ENCODE measurements at places on chromosomes 16 and 17. TPM values are rescaled to one million over a fixed set of nuclear protein-coding genes. Genes with fewer than 3 reads are reported as not detected.
A peak's percentile ranks its signal among the peaks of the same experiment; 100 is the strongest.

DNA sequence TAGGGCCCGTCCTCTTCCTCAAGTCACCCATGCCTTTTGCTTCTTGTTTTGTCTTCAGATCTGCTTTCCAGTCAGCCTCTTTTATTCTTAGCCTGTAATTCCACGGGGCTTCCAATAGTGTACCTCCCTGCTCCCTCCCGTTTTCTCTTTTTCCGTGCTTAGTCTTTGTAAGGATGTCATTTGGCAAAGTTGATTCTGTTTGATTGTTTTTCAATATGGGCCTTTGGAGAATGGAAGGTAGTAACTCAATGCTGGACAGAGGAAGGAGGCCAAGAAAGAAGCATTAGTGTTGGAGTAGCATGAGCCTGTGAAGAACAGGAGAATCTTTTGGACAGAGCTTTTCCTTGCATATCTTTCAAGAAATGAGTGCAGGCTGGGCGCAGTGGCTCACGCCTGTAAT lies 6.5 kb downstream of the WWP2 start:
- no peak for DNase-seq

GRCh38 chr17:8031261-8031661 lies 7.6 kb upstream of the ALOX15B start:
- DNase-seq = no peak

GRCh38 chr17:28199115-28199514 lies 119.9 kb upstream of the TMEM97 start:
- no peak for DNase-seq

DNA sequence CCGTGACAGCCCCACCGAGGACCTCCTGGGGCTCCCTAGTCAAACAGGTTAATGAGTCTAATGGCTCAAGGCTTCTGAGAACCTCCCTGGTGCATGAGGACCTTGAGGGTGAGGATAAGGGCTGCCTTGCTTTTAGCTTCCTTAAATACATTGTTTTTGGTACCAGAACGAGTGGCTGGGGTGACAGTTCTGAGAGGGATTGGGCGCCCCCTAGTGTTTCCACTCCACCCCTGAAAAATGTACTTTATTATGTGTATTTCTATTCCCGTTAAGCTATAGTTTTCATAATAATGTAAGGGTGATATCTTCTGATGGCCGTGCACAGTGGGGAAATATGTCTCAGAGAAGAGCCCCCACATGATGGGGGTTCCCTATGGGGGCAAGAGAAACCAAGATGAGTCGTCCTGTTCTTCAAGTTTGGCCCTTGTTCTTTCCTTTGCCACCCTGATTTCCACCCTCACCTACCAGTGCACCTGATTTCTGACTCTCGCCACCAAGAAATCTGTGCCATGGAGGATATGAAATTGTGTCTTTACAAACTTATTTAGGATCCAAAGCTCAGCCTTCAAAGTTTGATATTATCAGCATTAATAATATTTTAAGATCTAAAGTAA lies 14.5 kb upstream of the VWA3A start:
- DNase-seq = peak; percentile 74

DNA sequence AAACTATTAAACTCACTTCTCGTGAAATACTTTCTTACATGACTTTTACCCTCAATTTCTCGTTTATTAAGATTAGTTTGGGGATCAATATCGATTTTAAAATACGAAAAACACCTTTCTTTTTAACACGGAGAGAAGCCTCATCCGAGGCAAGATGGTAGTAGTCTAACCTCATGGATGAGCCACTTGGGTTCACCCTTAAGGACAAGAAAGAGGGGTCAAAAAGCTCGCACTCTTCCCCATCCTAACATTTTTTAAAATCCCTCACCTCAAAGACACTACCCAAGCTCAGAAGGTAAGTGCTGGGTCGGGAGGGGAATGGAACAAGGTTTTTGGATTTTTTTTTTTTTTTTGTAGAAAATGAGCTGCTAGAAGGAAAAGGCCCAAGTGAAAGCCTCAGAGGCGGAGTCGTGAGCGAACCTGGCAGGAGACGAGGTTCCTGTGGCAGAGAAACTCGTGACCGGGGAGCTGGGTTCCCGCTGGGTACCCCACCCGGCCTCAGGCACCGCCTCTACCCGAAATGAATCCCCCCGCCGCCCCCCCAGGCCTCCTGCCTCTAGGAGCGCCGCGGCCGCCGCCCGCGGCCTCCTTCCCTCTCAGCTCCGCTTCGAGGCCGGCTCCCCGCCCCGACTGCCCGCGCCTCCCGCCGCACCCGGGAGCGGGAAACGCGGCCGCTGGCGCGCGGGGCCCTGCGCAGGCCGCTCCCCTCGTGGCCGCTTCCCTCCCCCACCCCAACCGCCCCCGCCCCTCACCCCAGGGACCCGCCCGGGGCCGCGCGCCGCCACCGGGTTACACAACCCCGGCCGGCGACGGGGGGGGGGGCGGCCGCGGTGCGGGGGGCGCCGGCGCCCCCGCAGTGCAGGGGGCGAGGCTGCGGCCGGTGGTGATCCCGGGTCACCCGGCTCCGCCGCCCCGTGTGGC lies 1.6 kb downstream of the NUFIP2 start:
- peak; percentile 66 for DNase-seq

CCL3 gene
- not detected for total RNA-seq

DNA sequence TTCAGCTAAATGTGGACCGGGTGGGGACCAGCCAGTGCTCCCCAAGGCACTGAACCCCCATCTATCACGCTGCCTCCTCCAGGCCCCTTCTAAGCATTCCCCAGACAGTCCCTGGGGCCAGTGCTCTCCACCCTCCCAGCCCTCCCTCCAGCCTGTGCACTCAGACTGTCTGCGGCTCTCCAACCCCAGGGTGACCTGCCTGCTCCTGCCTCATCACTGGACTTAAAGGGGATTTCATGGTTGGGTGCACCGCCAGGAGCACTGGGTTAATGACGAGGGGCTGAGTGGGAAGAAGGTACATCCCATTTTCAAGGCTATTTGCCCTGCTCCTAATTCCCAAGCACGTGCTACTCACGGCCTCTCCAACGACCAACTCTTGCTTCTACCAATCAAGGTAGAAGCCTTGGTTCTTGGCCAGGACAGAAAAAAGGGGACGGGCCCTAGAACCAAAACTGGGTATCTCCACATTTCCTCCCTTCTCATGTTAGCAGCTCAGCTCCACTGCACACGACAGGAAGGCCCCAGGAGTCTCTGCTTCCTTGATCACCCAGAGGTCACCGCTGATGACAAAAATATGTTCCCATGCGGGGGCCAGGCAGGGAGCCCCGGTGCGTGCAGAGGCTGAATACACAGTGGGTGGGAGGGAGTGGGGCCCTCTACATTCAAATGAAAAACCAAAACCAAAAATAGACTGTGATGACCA lies 3.5 kb upstream of the ABR start:
- no peak for DNase-seq

NDUFAF8 gene
- total RNA-seq = 64.9 TPM

RRAD gene
- 0.19 TPM for total RNA-seq

- DNase-seq = no peak
These were observed 658 bp downstream of the RAB5C start for GRCh38 chr17:42153919-42154742.

ZFP3 gene
- total RNA-seq = 8.9 TPM

Data from A673 (cell line).